Frontal cortex (tissue), 4 donors: ENCODE measurements at places on chromosomes 5 and 9. TPM values are rescaled to one million over a fixed set of nuclear protein-coding genes. Genes with fewer than 3 reads are reported as not detected.

CMYA5 gene
- 0.82 TPM for total RNA-seq

RNF180 gene
- 87.6 TPM for total RNA-seq

CCDC107 gene
- total RNA-seq = 10.6 TPM

CDKN2A gene
- under 0.01 TPM for total RNA-seq

C9 gene
- total RNA-seq = under 0.01 TPM

IFNK gene
- not detected for total RNA-seq

HSD17B3 gene
- not detected for total RNA-seq

PPP1R2B gene
- not detected for total RNA-seq

MAN2A1 gene
- 74.6 TPM for total RNA-seq
